ENCODE measurements at places on chromosomes 5 and 9.

- no peak for DNase-seq
Measured at GRCh38 chr5:9034649-9035048, 511.2 kb downstream of the SEMA5A start.

DNA sequence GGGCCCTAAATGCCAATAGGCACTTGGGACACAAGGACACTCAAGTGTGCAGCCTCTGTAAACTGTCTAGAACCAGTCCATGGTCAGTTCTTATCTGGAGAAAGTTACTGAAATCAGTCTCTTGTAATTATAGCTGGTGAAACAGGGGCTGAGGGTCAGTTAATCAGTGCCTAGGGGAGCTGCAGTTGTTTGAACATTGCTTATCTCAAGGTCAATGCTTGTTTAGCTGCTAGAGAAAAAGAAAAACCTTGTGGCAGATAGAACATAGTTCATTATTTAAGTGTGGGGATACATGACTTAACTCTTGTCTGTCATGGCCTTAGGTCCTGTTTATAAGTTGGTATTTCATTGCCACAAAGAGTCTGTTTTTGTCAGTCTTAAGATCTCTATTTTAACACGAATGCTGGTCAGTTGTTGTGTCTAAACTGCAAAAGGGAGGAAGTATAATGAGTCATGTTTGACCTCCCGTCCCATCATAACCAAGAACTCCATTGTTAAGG lies 108.0 kb downstream of the STARD4 start:
- DNase-seq = no peak

DNA sequence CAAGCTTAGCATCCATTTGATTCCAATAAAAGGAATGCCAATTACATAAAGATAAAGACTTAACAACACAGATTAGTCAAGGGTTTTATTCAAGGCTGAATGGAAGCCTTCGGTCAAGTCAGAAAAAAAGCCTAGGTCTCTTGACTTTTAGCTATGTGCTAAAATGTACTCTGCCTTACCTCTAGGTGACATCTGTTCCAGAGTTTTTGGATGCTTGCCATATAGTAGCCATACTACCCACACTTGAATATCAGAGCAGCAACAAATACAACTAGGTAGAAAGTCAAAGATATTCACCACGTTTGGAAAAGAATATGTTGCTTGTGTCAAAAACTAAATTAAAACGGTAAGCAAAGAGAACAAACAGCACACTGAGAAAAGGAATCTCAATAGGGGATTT lies 484.7 kb downstream of the ELAVL2 start:
- DNase-seq = no peak

GRCh38 chr9:8857926-8858595 lies 1058.5 kb upstream of the DMAC1 start:
- DNase-seq = no peak

DNA sequence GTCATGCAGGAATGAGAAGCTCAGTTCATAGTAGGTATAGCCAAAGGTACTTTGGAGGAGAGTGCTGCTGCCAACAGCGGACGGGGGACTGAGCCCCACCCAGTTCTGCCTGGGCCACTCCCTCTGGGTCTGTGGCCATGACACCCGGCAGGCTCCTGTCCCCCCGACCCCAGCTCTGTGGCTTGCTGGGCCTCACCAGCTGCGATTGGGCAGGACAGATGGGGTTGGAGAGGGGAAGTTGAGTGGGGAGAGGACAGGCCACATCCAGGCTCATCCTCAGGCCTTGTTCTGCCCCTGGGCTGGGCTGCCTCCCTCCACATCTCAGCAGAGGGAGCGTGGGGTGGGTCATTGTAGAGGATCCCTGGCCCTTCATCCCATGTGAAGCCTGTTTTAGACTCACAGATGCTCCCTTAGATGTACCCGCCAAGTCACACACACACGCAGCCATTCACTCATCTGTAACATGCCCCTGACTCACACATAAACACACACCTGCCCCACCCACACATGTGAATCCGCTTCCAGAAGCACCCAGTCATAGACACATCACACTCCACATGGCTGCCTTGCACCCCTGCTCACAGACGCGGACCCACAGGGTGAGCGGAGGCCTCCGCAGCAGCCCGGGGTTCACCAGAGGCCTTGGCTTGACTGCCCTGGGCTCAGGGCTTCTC lies 48.8 kb downstream of the NTNG2 start:
- no peak for DNase-seq
